ENCODE measurements at places on chromosomes 2 and 18.
A peak's percentile ranks its signal among the peaks of the same experiment; 100 is the strongest.

DNA sequence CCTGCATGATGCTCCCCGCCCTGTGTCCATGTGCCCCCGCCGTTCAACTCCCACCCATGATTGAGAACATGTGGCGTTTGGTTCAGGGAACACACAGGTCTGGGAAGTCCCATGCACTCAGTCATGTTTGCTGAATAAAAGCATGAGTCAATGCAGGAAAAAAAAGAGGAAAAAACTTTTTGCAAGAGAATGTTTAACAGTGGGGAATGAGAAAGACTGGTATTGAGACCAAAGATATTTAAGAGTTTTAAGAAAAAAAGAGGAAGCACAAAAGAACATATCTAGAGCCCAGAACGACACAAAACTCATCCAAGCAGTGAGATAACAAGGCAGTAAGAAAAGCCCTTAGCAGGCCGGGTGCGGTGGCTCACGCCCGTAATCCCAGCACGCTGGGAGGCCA lies 279.2 kb upstream of the THSD7B start:
- no peak for DNase-seq

DNA sequence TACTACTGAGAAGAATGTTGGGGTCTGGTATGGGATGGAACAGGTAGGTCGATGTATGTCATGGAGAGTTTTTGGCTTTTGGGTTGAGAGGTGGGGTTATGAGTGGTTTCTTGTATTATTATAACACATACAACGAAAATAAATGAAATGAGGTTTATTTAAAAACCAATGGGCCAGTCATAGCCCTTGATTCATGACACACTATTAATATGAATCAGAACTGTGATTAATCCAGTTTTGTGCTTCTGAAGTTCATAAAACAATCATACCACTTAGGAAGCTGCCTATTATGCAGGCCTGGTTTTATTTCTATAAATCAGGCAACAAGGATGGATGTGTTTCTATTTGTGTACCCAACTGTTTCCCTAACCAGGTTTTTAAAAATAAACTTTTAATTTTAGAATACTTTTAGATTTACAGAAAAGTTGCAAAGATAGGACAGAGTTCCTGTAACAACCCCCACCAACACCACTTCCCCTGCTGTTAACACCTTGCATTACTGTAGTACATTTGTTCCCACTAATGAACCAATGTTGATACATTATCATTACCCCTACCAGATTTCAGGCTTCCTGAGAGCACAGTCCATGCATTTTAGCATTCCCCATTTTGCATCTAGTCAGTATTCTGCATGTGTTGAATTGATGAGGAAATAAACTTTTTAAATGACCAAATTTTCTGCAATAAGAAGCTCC lies 37.5 kb upstream of the NCOA1 start:
- no peak for DNase-seq

DNA sequence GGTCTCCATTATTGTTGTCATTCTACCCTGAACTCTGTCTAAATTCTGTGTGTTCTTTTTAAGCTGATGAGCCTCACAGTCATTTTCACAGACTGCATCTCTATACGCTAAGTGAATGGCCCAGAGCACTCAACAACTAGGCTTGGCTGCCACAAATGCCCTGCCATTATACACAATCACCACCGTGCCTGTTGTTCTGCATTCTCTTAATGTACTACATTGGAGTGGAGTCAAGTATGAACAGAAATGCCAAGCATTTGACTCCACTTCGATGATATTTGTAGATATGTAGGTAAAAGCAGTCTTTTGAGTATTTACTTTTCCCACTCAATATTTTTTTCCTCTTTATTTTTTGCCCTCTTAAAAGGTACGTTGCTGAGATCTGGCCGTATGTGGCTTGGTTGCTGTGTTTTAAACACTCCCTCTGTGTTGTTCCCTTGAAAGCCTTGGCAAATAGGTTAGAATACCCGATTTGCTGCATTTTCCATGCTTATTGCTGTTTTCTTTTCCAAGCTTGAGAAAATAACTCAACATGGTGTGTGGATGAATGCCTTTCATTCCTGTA lies 36.2 kb upstream of the TMEFF2 start:
- no peak for DNase-seq

- no peak for DNase-seq
Measured at GRCh38 chr2:45943219-45944044, 292.0 kb downstream of the PRKCE start.

GRCh38 chr2:187499941-187500532 lies 52.0 kb upstream of the CALCRL start:
- peak; percentile 25 for DNase-seq

GRCh38 chr2:95020275-95021022 lies 5.1 kb upstream of the MAL start:
- no peak for DNase-seq

All from stimulated activated CD4-positive, alpha-beta T cell treated with anti-CD3 and anti-CD28 coated beads, TNF-alpha, amount 100 ng/mL, for 24 hours (primary cell).